ENCODE measurements at places on chromosomes 5 and 9.

- no peak for DNase-seq
Observed at GRCh38 chr9:14350754-14351153, 36.8 kb upstream of the NFIB start.

GRCh38 chr9:120433701-120434100, 146.3 kb downstream of the CDK5RAP2 start:
- DNase-seq = no peak

GRCh38 chr9:75190762-75191161, 102.4 kb downstream of the OSTF1 start:
- DNase-seq = no peak

DNA sequence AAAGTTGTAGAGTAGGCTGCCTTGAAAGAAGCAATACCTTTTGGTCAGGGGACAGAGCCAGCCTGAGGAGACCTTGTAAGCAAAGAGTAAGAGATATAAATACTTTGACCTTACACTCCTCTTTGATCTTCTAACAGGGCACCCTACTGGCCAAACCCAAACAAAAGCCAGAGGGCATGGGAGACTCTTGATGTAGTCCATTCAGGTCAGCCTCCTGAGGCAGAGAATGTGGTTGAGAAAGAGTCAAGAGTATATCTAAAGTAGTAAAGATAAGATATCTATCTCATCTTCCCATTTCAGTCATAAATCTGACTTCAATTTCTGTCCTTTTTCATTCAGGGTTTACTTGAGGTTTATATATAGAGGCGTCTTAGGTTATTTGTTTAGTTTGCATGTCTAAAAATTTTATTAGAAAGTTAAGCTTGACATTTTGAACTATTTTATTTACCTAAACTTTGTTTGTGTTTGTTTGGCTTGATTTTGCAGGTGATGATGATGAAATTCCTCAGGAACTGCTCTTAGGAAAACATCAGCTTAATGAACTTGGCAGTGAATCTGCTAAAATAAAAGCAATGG, 125.7 kb downstream of the NIPBL start:
- DNase-seq = no peak

DNA sequence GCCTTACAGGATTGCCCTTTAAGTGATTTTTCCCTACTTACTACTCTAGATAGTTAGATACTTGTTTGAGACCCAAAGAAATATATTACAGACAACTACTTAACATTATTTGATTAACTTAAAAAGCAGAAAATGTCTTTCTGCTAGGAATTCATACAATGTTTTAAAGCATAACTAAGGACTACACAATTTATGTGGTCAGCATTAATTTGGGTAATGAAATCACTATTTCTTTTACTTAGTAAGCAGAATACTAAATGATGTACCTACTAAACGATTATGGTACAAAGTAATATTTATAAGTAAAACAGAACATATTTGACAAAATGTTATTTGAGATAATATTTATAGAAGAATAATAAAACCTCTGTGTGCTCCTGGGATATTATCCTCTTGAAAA, 371.9 kb upstream of the ARRDC3 start:
- DNase-seq = no peak

DNA sequence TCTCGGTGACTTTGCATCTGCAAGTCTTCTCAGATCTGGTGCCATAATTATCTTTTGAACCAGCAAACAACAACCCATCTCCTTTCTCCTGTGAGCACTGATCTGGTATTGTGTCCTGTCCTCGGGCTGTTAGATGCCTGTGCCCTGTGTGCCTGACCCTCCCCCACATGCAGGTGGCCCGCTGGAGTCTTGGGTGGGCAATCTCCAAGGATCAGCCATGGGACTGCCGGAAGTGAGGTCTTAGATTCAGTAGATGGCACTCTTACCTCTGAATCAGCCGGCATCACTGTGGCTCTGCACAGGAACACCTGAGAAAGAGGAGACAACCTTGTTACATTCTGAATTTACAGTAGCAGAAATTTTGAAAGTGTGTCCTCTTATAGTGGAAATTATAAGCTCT, 172.4 kb downstream of the IRX2 start:
- no peak for DNase-seq

- no peak for DNase-seq
Observed at GRCh38 chr5:5978501-5979376, 399.6 kb downstream of the MED10 start.

GRCh38 chr5:155562158-155562557, 548.6 kb downstream of the KIF4B start:
- DNase-seq = no peak

- no peak for DNase-seq
Observed at GRCh38 chr5:150358261-150359095, 981 bp downstream of the TCOF1 start.

DNA sequence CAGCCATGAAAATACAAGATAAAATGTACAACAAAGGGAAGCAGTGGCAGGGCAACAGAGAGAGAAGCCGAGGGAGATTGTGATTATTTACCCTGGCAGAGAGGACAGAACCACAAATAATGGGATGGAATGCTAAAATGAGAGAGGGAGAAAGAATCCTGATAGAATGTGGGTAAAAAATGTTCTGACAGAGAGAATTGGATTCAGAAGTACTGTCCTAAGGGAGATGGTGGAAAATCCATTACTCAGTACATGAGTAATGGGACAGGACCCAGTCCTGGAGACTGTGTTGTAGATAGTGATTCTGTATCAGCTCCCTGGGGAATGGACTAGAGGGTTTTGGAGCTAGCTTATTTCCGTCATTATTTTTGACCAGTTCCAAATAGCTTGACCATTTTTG, 831.5 kb downstream of the MAT2B start:
- no peak for DNase-seq

GRCh38 chr5:150081541-150082283, 4.6 kb downstream of the CSF1R start:
- DNase-seq = no peak

- no peak for DNase-seq
Observed at GRCh38 chr9:113621309-113621791, 157.8 kb downstream of the RGS3 start.

GRCh38 chr5:122297587-122298298, 14.3 kb upstream of the SNCAIP start:
- no peak for DNase-seq

- no peak for DNase-seq
Observed at GRCh38 chr9:92480291-92480771, 2.0 kb downstream of the ASPN start.

- no peak for DNase-seq
Observed at GRCh38 chr9:98774746-98775145, 21.6 kb downstream of the ANKS6 start.

DNA sequence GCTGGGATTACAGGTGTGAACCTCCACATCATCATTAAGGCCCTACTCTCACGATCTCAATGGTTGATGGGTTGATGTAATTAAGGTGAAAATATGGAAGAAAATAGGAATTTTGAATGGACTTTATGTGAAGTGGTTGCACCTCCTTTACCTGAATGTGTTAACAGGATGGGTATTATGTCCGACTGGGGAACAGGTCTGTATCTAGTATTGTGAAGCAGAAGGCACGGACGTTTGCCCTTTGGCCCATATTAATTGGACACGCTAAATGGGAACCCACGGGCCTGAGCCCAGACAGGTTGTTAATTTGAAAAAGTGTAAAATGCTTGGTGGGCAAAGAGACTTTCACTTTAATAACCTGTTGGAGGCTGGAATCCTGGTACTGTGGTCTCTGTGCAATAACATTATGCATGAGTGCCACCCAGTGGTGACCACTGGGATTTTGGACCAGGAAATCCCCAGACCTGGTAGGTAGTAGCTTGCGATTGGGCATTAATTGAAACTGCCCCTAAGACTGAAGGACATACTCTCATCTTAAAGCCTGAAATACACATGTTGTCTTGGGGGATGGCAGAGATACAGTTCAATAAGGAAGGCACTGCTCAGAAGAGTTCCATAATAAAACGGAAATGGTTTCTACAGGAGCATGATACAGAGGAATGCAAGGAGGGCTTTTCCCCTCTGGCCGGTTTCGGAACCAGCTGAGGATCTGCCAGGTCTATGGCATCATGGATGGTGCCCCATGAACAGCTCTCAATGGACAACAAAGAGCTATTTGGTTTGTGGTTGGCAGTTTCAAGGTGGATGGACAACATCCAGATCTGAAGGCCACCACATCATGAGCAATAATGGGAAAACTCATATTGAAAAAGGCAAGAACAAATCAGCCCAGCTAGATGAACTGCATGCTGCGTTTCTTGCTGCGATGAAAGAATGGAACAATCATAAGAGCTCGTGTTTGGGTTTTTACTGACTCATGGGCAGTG, 26.2 kb upstream of the BICD2 start:
- DNase-seq = peak; percentile 68

GRCh38 chr5:157026789-157027424, 32.0 kb downstream of the HAVCR1 start:
- no peak for DNase-seq

DNA sequence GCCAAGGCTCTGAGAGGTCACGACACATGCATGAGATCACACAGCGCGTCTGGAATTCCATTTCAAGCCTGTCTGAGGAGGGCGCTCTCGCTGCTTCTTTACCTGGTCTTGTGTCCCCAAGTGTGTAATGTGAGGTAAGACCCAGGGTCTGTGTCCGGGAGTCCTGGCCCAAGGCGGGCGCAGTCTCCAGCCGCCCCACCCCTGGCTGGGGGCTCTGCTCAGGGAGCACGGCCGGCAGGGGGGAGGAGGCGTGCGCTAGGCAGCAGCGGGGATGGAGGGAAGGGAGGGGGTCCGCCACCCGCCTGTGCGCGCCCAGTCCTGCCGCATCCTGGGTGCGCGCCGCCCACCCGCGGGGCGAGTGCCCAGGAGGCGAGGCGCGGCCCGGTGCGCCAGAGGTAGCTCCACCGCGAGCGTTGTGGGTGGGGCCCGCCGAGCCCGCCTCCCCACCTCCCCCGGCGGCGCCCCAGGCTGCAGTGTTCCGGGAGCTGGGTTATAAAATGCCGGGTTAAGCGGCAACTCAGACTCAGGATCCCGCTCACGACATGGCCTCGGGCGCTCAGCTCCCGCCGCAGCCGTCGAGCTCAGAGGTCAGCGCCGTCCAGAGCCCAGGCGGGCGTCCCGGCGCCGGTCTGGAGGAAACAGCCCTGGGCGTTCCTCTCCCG, at the start of gene CCNI2:
Gene CCNI2 (plus strand): TSS at position 473 of the 662 bp plus-strand sequence. CDS start 70 bp downstream, at position 543.
- peak; percentile 24 for DNase-seq

GRCh38 chr9:24451346-24451745, 94.4 kb downstream of the IZUMO3 start:
- DNase-seq = no peak

GRCh38 chr5:191949-192690, 825 bp downstream of the LRRC14B start:
- DNase-seq = no peak

- no peak for DNase-seq
Observed at GRCh38 chr5:111752426-111752965, 4.5 kb downstream of the NREP start.

GRCh38 chr5:145072889-145073288, 762.3 kb downstream of the PRELID2 start:
- DNase-seq = no peak

GRCh38 chr5:22850981-22851380, 2.2 kb downstream of the CDH12 start:
- DNase-seq = no peak

DNA sequence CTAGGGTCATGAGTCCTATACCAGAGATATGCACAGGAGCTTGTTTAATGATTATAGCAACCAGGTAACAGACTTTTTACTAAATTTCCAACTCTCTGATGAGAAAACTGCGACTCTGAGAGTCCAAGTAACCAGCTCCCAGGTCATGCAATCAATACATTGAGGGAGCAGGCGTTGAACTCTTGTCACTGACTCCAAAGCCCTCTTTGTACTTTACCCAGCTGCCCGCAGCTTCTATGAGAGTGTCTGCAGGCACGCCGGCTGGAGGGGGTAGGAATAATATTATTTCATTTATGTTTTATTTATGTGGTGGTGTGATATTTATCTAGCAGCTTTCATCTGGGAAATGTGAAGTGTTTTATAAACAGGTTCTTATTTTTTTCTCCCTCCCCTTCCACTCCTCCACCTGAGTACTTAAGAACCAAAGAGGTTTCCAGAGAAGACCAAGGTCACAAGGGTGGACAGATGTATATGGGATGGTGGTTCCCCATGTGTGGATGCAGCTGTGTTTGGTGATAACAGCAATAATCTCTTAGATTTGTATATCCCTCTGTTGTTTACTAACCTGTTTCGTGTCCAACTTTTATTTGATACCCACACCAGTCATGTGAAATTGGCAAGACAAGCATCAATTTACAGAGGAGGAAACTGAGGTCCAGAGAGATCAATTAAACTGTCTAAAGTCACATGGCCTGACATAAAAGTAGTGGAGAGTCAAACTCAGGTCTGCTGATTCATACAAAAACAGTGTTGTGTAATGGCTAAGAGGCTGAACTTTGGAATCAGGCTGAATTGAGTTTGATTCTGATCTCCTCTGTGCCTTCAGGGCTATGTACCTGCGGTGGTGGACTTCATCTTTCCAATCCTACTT, 140.2 kb upstream of the TRIM32 start:
- DNase-seq = no peak

GRCh38 chr9:82022121-82022520, 33.5 kb downstream of the SPATA31D1 start:
- no peak for DNase-seq

GRCh38 chr5:148952097-148952867, 110.6 kb downstream of the SH3TC2 start:
- no peak for DNase-seq

DNA sequence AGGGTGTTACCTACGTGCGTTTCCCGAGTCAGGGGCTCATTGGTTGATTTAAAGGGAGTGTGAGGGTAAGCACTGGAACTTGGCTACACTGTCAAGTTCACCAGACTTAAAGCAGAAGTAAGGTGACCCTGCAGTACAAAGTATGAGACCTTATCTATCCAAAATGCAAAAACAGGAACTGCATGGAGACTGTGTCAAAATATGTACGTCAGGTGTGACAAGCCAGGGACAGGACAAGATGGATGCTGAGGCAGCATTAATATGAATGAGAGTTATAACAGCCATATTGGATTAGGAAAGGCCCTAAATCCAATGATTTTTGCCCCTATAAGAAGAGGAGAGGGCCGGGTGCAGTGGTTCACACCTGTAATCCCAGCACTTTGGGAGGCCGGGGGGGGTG, 15.4 kb upstream of the SUSD3 start:
- DNase-seq = no peak

DNA sequence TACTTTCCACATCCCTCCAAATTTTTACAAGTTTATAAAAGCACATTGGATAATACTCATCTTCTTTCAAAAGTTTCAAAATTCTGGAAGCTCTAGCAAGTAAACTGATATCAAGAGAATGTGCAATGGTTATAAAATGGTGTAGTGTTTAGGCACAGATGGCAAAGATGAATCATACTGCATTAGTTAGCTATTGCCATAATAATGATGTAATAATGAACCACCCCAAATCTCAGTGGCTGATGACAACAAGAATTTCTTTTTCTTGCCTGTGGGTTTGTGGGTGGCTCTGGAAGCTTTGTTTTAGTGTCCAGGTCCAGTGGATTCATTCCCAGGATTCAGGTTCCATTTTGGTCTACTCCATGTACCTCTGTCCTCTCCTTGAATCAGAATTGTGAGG, 319.0 kb downstream of the BRINP1 start:
- no peak for DNase-seq

- DNase-seq = no peak
Observed at GRCh38 chr9:69932901-69933300, 110.7 kb upstream of the MAMDC2 start.

GRCh38 chr9:34321451-34321850, 7.6 kb downstream of the KIF24 start:
- DNase-seq = no peak

- no peak for DNase-seq
Observed at GRCh38 chr5:137263371-137264005, 235.6 kb downstream of the SPOCK1 start.
